ENCODE measurements at places on chromosomes 2 and 18.

- no peak for DNase-seq
Observed at GRCh38 chr2:31054842-31055388, 83.3 kb downstream of the GALNT14 start.

DNA sequence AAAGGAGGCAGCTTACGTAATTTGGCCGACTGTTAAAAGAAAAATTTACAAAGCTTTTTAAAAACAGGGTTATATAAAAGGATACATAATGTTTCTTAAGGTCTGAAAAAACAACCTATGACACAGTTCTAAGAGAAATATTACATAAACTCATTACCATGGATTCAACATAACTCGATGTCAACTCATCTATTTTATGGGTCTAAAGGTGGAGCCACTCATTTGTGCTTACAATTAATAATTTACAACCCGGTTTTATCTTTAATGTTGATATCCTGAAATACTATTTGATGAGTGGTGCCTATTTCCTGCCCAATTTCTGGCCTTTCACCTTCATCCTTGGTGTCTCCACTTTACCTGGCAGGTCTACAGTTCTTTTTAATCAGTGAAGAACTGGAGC is 15.1 kb downstream of the USP40 start:
- no peak for DNase-seq

- no peak for DNase-seq
Observed at GRCh38 chr2:46229134-46230063, 67.8 kb upstream of the EPAS1 start.

GRCh38 chr2:218870984-218871344 is 9.7 kb upstream of the WNT10A start:
- DNase-seq = peak; percentile 88

DNA sequence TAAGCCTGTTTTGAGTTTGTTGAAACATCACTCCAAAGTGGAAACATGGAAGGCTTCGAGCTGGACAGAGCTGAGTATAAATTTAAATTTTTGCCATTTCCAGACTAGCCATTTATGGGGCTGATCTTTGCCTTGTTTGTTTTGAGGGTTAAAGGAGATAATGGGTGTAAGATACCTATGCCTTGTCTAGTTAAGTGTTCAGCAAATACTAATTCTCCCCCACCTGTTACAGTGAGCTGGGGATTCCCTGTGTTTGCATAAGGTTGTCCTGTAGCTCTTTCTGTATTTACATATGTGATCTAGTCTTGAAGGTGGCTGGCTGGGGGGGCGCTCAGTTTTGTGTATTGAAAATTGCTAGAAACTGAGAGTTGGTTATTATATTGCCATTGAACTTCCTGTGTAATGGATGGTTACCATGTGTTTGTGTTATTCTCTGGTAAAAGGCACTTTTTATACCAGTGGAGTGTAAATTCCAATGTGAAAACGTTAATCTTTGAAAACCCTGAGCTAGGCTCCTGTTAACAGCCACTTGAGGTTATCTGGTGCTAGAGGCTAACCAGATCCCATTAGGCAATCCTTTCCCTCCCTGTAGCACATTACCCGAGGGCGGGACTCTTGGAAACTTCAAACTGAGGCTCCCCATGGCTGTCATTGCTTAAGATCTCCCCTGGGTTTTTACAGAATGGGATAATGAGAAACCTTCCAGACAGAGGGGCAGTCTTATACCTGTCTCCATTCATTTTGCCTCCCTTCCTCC is 26.7 kb downstream of the TANC1 start:
- no peak for DNase-seq

- DNase-seq = no peak
Observed at GRCh38 chr2:64225491-64225890, 81.3 kb upstream of the PELI1 start.

GRCh38 chr2:69369802-69370201 is 17.2 kb downstream of the GFPT1 start:
- DNase-seq = no peak

DNA sequence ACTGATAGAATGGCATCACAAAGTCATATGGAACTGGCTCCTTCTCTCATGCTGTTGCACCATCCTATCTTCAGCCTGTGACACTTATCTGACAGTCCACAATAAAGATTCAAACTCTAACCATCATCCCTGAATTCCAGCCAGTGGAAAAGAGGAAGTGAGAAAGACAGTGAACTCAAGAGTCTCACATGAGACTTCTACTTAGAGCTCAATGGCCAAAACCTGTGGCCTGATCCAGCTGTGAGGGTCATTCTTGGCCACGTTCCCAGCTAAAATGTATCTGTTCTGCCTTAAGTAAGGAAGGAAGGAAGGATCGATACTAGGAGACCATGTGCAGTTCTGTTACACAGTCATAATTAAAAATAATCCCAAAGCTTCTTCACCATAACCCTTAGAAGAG is 73.6 kb downstream of the RND3 start:
- DNase-seq = no peak

DNA sequence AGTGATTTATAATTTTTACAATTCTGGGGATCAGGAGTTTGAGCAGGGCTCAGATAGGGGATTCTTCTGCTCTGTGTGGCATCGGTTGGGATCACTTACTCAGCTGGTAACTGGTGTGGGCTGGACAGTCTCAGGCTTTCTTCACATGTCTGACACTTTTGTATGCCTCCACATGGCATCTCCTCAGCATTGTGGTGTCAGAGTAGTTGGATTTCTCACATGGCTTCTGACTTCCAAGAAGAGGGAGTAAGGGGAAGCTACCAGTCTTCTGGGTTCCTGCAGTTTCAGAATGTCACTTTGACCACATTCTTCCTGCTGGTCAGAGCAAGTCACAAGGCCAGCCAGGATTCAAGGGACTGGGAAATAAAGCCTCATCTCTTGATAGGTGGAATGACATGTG is 55.6 kb downstream of the NCOA1 start:
- no peak for DNase-seq

DNA sequence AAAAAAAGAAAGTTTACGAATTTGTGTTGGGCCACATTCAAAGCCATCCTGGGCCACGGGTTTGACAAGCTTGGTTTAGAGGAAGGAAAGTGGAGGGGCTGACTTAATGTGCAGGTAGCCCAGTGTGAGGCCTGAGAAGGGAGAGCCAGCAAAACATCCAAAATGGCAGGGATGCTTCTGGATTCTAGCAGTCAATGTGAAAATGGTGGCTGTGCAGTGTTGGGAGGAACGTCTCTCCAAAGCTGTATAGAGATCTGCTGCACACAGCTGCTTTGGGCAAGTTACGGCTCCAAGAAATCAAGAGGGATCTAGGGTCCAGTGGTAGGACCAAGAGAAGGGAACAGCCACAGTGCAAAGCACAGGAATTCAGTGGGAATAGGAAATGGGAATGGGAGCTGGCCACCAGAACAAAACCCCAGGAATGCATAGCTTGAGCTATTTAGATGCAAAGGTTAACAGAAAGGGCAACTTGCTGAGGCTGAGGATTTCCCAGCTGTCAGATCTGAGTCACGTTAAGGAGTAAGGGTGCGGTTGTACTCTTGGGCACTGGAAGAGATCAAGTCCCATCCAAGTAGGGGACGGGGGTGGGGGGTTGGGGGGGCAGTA is 70.6 kb downstream of the B3GNT2 start:
- no peak for DNase-seq

Data from Karpas-422 (cell line).